ENCODE measurements at places on chromosomes 13 and 19. TPM values are rescaled to one million over a fixed set of nuclear protein-coding genes. Genes with fewer than 3 reads are reported as not detected.
A peak's percentile ranks its signal among the peaks of the same experiment; 100 is the strongest.

GRCh38 chr13:61857198-61857597, 441.5 kb upstream of the PCDH20 start:
- no peak for DNase-seq

GRCh38 chr13:51681037-51681678, 96.9 kb downstream of the WDFY2 start:
- DNase-seq, result no peak

- peak; percentile 88 for DNase-seq
Measured at GRCh38 chr19:2049741-2050348, 1.2 kb downstream of the MKNK2 start.

DNA sequence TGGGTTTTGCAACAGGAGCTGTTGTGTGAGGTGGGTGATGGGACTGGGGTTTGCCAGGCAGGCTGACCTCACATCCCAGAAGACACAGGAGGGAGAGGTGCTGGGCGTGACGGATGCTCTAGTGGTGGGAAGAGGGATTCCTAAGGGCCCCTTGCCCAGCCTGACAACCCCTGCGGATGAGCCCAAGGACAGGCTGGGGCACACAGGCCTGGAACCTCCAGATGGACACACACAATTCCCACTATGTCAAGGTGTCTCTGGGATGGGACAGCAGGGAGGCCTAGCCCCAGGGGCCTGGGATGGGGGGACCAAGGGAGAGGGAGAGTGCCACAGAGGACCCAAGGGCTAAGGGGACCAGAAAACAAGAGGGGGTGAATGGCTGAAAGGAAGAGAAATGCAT, 191.5 kb downstream of the ZNF536 start:
- no peak for DNase-seq

GRCh38 chr19:57872450-57872849, 16.4 kb downstream of the ZNF814 start:
- no peak for DNase-seq

GRCh38 chr19:38044267-38045111, 137.5 kb downstream of the SIPA1L3 start:
- no peak for DNase-seq

- no peak for DNase-seq
Measured at GRCh38 chr13:44024846-44025195, 145.1 kb downstream of the LACC1 start.

The PSG1 gene
- not detected for total RNA-seq

DNA sequence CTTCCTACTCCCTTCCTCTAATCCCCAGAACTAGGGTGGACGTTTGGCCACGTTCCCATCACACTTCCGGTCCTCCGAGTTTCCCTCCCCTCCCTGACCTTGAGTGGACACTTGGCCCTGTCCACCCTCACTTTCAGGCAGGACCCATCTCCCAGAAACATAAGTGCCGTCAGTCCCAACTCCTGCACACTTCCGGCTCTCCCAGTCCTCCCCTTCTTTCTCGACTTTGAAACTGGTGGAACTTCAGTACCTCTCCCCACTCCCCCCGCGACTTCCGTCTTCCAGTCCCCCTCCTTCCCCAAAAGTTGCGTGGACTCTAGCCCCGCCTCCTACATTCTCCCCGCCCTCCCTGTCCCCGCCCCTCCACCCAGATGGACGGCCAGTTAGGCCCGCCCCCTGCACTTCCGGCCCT, 278 bp upstream of the ZNF274 start:
- no peak for DNase-seq

GRCh38 chr13:59879281-59879680, 284.4 kb downstream of the DIAPH3 start:
- DNase-seq, result no peak

The ZNF66 gene
- total RNA-seq, result 5.1 TPM

The ZNF541 gene
- total RNA-seq, result not detected

- no peak for DNase-seq
Measured at GRCh38 chr13:22173610-22174009, 502.7 kb downstream of the FGF9 start.

- DNase-seq, result no peak
Measured at GRCh38 chr13:107276936-107277335, 709.0 kb upstream of the ARGLU1 start.

GRCh38 chr13:28532388-28533124, 37.6 kb upstream of the FLT1 start:
- peak; percentile 45 for DNase-seq

GRCh38 chr13:44078806-44079376, 199.2 kb downstream of the LACC1 start:
- DNase-seq, result no peak

DNA sequence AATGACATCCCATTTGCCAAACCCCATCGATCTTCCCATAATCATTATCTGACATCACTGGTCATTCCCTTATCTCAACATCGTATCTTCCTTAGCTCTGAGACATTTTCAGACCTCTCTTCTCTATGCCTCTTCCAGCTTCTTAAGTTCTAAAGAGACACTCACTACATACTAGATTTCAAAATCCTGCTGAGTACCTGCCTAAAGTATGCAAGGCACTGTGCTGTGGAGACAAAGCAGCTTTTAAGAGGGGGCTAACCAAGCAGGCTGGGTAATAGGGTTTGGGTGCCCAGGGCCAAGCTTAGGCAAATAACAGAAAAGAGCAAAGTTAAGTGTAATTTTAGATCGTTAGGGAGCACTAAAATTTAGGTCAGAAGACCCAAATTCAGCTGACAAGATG, 3.4 kb upstream of the POMP start:
- DNase-seq, result no peak

DNA sequence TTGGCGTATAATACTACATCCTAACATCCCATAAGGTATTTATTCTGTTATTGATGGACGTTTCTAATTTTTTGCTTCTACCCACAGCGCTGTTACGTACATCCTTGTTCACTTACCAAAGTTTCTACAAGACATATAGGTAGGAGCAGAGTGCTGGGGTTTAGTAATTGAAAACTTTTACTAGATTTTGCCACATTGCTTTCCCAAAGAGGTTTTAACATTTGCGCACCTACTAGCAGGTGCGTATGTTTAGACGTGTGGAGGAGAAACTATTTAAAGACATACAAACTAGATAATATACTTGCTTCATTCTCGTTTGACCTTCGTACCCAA, 559 bp upstream of the RPL21 start:
- no peak for DNase-seq

DNA sequence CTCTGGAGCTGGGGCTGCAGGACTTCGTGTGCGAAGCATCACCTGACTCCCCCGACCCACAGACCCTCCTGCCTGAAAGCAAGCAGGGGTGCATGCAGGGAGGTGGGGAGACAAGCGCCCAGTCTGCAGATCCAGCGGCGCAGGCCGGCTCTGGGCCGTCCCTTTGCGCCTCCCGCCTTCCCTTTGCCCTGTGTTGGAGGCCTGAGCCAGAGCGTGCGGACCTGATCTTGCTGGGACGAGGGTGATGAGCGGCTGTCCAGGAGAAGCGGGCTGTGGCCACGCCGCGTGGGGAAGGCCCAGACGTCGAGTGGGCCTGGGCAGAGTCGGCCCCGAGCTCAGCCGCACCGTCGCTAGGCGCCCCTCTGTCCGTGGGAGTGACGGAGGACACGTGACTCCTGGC, 5.3 kb upstream of the GRTP1 start:
- no peak for DNase-seq

DNA sequence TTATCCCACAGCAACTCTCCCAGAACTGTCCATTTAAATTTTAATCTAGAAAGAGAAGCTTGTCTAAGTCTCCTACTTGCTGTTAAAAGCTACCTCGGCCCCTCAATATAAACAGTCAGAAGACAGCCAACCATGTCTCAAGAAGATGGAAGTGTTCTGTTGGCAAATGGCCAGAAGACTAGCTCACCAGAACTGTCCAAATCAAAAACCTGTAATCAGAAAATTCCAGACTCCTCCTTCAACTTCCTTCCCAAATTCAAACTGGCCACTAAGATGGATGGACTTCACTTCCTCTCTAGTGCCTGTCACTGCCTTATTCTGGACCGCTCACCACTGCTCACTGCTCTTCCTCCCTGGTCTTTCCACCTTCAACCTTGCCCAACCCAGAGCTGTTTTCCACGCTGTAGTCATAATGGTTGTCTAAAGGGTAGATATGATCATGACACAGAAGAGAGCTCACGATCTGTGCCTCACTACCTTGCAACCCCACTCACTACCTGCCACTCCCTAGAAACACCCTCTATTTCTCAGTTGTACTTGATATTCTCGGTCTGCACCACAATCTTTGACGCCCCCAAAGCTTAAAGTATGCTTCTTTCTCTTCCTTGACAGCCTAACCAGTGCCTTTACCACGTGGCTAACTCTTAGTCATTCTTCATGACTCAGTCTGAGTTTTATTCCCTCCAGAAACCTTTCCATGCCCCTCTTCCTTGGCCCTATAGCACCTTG, 9.2 kb downstream of the FGF14 start:
- no peak for DNase-seq

GRCh38 chr13:29803221-29803620, 47.2 kb downstream of the UBL3 start:
- DNase-seq, result no peak

The IFNL1 gene
- not detected for total RNA-seq

GRCh38 chr13:42333613-42334328, 61.8 kb downstream of the AKAP11 start:
- DNase-seq, result no peak

DNA sequence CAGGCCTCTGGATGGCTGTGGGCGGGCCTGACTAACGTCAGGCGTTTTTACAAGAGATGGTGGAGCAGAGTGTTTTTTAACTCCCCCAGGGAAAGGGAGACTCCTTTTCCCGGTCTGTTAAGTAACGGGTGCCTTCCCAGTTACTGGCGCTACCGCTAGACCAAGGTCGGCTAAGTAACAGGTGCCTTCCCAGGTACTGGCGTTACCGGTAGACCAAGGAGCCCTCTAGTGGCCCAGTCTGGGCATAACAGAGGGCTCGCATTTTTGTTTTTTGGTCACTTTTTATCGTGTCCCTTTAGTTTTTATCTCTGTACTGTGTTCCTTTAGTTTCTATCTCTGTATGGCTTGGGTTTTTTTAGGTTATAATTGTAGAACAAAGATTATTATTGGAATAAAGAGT, 10.0 kb downstream of the ZNF383 start:
- DNase-seq, result no peak

The CACNA1A gene
- total RNA-seq, result 5.7 TPM

DNA sequence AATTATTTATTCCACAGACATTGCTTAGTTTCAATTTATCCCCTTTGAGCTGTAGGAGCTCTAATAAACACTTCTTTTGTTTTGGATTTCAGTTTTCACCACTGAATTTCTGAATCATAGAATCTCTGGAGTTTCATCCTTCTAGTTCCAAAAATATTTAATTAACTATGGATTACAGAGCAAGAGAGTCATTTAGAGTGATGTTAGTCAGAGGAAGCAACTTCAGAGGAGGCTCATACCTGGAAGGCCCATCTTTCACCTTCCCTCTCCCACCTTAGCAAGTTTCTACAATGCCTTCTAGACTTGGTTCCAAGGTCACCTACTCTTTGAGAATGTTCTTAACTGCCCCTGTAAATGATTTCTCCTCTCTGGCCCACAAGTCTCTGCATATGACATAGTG, 353.2 kb downstream of the SPRY2 start:
- no peak for DNase-seq

DNA sequence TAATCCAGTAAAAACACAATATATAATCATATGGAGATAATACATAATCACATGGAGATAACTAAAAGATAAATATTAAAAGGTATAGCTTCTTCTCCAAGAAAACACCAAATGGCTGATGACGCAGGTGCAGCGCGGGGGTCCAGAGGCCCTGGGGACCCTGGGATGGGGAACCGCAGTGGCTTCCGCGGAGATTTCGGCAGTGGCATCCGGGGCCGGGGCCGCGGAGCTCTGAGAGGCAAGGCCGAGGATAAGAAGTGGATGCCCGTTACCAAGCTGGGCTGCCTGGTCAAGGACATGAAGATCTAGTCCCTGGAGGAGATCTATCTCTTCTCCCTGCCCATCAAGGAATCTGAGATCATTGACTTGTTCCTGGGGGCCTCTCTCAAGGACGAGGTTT, 10.5 kb downstream of the ZNF44 start:
- no peak for DNase-seq

- peak; percentile 78 for DNase-seq
Measured at GRCh38 chr19:47573071-47574026, at the start of gene ZNF541. TSS of gene ZNF541 (minus strand) at chr19:47573148. CDS start at chr19:47555856, 17,292 bp downstream.

The SHISA2 gene
- total RNA-seq, result 0.32 TPM

The ZNF528 gene
- 11.2 TPM for total RNA-seq

DNA sequence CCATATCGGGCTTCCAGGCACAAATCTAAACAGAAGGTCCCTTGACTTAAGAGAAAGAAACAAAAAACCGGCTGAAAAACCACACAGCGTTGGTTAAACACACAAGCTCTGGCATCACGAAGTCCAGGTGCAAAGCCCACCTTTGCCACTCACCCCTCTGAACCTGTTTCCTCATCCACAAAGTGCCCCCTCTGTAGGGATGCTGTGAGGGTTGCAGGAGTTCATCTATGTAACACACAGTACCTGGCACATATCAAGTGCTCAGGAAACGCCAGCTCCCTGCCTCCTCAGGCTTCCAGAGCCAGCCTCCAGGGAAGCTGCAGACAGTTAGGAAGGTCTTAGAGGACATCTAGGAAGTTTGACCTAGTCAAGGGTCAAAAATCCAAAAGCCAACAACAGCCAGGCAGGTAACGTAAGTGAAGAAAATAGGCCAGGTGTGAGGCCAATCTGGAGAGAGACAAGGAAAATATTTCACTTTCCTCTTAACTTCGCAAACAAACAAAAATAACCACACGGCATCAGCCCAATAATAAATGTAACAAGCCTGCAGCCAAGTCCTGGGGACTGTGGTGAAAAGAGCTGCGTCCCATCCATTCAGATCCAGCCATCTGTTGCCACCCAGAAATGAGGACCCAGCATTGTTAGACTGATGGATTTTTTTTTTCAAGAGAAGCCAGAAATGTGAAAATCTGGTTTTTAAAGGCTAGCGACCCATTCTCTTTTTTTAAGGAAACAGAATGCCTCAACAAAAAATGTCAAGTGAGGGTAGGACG, 10.0 kb downstream of the KDELR1 start:
- no peak for DNase-seq

The GNA15 gene
- 6.2 TPM for total RNA-seq

The DAZAP1 gene
- 119 TPM for total RNA-seq

The C19orf67 gene
- not detected for total RNA-seq

The STOML3 gene
- 0.52 TPM for total RNA-seq

The MBOAT7 gene
- 113 TPM for total RNA-seq

DNA sequence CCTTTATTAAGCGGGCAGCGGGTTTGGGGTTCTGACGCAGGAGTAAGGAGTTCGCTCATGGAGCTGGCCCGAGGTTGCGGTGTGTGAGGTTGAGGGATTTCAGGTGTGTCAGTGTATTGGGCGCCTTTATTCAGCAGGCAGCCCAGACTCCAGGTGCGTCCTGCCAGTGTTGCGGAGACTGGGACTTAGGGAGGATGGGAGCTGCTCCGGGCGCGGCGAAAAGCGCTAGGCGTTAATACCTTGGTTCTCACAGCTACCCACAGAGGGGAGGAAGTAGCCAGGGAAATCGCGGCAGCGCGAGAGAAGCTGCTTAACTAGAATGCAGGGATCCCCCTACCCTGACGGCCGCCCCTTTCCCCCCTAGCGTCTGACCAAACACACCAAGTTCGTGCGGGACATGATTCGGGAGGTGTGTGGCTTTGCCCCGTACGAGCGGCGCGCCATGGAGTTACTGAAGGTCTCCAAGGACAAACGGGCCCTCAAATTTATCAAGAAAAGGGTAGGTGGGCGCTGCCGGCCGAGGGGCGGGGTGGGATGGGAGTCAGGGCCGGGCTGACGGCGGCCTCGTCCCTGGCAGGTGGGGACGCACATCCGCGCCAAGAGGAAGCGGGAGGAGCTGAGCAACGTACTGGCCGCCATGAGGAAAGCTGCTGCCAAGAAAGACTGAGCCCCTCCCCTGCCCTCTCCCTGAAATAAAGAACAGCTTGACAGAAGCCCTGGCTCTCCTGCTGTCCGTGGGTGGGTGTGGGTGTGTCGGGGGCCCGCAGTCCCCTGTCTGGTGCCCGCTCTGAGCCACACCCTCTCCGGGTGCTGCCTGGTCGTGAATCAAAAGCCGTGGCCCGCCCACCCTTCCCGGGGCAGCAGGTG, 1.1 kb downstream of the RPL36 start:
- DNase-seq, result peak; percentile 90
